Osteoblast (primary cell): ENCODE measurements at places on chromosomes 1 and 21.

- no peak for DNase-seq
These were observed 1479.6 kb downstream of the MRPL39 start for GRCh38 chr21:24127651-24128050.

DNA sequence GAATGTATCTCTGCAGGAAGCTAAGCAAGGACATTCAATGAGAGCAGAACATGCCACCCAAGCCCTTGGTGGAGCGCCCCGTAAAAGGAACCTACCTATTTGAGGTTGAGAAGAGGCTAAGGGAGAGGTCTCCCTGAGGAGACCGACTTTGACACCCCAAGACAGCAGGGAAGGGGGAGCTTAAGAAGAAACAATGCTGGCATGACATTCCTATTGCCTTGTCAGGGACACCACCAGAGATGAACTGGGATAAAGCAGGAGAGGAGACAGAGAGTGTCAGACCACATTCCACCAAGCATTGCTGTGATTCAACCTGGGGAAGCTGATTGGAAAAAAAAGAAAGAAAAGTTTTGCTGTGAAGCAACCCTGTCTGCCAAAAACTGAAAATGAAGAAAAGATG, 13.3 kb upstream of the S100A2 start:
- DNase-seq: peak; percentile 52

DNA sequence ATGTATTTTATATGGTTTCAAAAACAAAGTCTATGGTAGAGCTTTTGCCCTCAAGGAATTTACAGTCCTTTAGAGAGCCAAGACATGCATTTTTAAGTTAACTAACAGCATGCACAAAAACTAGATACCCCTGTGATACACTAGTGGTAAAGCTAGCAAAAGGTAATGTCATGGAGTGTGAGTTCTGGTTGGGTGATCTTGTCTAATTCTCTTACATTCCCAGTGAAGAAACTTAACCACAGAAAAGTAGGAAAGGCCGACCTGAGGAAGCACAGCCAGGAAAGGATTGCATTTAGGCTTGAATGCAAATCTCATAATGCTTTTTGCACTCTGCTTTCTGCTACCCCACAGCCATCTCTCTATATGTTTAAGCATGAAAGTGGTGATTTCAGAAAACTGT, 202.2 kb downstream of the ROR1 start:
- DNase-seq: no peak

DNA sequence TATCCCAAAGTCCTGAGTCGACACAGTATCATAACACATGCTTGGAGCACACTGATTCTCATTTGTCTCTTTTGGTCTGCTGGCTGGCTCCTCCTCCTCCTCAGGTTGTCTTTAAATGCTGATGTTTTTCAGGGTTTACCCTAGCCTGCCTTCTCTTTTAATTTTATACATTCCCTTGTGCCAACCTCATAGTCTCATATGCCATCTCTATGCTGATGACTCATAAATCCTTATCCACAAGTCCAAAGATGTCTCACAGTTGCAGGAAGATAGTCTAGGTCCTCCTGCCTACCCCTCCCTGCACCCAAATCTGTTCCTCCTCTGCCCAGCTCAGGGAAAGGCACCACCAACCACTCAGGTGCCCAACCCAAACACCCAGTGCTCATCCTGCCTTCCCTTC, 108.3 kb downstream of the SIPA1L2 start:
- DNase-seq: no peak

DNA sequence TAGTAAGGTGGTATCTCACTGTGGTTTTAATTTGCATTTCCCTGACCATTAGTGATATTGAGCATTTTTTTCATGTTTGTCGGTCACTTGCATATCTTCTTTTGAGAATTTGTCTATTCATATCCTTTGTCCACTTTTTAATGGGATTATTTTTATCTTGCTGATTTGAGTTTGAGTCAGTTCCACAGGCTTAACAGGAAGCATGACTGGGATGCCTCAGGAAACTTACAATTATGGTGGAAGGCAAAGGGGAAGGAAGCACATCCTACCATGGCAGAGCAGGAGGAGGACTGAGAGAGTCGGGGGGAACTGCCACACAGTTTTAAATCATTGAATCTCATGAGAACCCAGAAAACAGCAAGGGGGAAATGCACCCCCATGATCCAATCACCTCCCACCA, 51.1 kb downstream of the ODF2L start:
- no peak for DNase-seq

GRCh38 chr1:23563755-23564374, 4.6 kb upstream of the ID3 start:
- DNase-seq: no peak

DNA sequence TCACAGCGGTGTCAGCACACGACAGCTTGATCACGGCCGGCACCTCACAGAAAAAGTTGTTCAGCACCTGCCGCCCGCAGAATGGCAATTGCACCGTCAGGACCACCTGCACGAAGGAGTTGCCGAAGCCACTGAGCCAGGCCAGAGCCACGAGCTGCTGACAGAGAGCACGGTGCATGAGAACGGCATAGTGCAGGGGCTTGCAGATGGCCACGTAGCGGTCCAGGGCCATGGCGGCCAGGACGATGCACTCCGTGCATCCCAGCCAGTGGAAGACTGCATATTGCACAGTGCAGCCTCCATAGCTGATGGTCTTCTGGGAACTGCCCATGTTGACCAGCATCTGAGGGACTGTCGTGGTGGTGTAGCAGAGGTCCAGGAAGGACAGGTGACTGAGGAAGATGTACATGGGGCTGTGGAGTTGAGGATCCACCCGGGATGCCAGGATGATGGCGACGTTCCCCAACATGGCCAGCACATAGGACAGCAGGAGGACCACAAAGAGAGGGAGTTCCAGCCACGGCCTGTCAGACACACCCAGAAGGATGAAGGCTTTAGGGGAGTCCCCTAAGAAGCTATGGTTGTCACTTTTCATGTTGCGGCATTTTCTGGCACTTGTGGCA, 6.4 kb downstream of the OR2B11 start:
- no peak for DNase-seq

DNA sequence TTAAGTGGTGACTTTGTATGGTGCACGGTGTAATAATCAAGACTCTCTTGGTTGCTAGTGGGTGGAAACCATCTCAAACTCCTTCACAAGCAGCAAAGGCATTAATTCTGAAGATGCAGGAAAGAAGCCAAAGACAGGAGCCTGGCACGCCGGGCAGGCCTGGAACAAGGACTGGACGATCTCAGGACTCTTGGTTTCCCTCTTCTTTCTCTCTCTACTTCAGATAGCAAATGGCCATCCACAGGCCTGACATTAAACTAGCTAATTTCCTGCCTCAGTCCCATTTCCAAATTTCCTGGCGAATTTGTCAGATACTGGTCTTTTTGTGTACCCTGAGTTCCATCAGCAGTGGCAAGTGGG, 28.2 kb downstream of the STYXL2 start:
- DNase-seq: no peak

GRCh38 chr1:151892190-151892589, 17.1 kb downstream of the THEM4 start:
- no peak for DNase-seq
